Stimulated activated CD8-positive, alpha-beta memory T cell treated with anti-CD3 and anti-CD28 coated beads, Interleukin-15, amount 100 ng/mL, for 1 hour (primary cell): ENCODE measurements at places on chromosomes 6 and 20.

GRCh38 chr6:120918137-120918536, 416.1 kb downstream of the TBC1D32 start:
- DNase-seq, result no peak

DNA sequence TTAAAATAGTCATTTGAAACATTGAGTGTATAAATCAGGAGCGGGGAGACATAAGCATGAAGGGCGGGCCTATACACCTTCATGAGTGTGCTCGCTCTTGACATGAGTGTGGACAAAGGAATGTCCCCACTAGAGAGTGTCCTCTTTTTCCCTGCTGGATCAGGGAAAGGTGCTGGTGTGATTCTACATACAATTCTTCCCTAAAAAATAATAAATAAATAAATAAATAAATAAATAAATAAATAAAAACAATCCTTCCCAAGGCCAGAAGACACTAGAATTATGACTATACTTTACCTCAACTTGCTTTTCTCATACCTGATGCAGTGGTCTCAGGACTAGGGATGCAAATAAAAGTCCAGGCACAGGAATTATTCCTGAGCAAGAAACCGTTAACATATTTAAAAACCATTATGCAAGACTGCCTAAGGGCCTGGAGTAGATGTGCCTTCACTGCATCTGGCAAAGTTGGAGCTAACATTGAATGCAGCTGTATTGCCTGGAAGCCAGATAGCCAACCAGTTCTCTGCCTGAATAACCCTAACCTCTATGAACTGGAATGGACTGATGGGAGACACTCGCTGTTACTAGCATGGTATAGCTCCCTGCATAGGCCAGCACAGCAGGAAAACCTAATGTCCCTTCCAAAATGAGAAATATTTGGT, 37.5 kb upstream of the MICB start:
- DNase-seq, result no peak

DNA sequence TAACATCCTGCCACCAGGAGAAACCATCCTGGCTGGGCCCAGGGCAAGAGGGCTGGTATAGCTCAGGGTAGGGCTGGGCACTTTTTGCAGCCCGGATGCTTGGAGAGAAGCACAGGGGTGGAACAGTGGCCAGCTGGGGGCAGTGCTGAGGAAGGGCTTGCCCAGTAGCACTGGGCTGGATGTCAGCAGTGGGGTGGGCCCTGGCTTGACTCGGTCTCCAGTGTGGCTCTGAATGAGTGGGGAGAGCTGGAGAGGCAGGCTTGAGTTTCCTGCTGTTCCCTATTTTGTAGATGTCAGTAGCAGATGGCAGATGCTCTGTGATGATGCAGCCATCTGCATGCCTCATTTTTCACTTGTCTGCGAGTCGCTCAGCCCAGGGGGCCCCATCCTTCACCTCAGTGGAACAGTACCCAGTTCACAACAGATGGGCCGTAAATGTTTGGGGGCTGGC, 56.3 kb upstream of the TULP1 start:
- no peak for DNase-seq

- no peak for DNase-seq
These were observed 116.1 kb downstream of the JAG1 start for GRCh38 chr20:10557685-10558084.

- no peak for DNase-seq
These were observed 33.8 kb upstream of the PLCB4 start for GRCh38 chr20:9035126-9035525.

GRCh38 chr6:66478705-66479104, 771.7 kb upstream of the EYS start:
- DNase-seq, result no peak

- DNase-seq, result no peak
These were observed 1687.6 kb downstream of the GRIK2 start for GRCh38 chr6:103081126-103081525.

DNA sequence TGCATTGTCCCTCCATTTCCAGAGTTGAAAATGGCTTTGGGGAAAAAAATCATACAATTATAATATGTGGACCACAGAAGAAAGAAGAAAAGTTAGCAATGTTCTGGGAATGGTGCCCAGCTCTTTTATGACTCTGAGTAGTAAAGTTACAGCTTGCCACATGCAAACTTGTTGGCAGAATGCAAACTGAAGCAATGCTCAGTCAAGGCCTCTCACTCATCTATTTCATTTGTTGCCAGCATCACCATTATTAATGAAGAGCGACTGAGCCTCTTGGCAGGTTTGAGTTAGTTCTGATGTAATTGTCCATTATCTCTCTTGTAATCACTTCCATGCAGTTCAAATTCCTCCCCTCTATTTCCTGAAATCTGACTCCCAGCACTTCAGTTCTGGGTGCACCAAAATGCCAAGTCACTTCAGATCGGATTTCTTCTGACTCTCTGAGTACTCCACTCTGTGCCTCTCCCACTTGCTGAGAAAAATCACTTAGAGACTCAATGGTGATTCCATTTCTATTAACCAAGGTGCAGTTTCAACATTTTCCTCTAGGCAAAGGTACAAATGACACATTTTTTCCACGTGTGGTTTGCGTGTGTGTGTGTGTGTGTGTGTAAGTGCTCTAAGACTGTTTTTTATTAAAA, 154.4 kb upstream of the STMND1 start:
- DNase-seq, result no peak

DNA sequence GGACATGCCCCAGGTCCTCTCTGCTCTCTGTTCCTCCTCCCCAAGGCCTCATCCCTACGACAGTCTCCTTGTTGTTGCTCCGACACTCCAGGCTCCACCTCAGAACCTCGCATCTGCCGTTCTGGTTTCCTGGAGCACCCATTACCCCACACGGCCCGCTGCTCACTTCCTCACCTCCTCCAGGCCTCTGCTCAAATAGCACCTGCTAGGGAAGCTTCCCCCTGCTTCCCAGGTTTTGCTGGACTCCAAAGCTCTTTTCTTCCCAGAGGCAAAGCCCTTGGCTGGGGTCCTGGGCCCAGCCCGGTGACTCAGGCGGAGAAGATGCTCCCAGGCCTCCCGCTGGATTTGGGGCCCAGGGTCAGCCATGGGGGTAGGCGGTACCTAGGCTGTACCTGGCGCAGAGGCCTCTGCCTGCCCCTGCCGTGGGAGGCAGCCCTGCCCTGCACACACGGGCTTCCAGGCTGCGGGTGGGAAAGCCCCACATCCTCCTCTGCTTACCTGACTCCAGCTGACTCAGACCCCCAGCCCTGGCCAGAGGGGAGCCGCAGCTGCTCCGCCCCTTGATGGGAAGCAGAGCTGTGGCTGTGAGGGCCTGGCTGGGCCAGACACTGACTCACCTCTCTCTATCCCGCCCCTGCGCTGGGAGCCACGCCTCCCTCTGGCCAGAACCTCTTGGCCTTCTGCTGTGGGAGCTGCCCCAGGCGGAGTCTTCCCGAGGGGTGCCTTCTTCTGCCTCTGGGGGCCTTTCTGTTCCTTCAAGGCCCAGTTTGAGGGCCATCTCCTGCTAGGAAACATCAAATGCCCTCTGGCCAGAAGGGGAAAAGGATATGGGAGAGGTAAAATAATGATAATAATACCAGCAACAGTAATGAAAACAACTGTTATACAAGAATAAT, 130.5 kb downstream of the CEBPB start:
- no peak for DNase-seq

GRCh38 chr6:126312013-126312665, 27.8 kb upstream of the CENPW start:
- no peak for DNase-seq

- no peak for DNase-seq
These were observed 128.2 kb upstream of the PTPN1 start for GRCh38 chr20:50381771-50382593.

GRCh38 chr6:112180095-112180820, 74.1 kb downstream of the LAMA4 start:
- DNase-seq, result no peak

GRCh38 chr6:74937936-74938335, 267.9 kb downstream of the COL12A1 start:
- no peak for DNase-seq
